MV-4-11 (cell line): ENCODE measurements at places on chromosomes 2 and 18.

GRCh38 chr18:1559563-1559962, 654.9 kb downstream of the ADCYAP1 start:
- DNase-seq: no peak

DNA sequence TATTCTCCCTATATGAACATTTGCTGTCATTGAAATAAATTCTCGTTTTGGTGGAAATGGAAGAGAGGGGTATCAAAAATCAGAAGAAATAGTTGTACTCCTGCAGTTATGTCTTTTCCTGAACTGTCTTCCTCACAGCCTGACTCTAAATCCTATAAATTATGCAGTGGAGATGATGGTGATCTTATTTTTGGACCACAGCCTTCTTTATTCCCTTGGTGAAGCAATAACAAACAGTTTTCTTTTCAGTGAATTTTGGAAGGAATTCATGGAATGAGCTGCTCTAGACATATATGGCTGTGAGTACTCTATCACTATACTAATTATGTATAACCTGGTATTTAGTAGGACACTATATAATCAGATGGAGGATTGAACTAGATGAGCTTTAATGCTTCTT, 1.7 kb upstream of the SLC25A12 start:
- DNase-seq: no peak

DNA sequence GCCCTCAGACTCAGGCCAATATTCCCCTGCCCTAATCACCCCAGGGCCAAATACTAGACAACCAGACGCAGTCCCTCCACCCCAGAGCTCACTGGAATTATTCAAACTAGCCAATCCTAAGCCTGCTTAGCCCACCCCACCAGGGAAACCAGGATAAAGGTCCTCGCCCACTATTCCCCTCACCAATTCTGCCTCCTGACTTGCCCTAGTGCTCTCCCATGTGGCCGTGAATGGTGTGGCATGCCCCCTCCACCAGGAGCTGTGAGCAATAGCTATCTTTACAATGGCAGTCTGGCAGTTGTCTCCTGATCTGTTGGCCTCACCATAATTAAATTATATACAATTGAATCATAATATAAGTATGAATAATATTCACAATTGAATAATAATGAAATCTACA, 42.3 kb downstream of the FAM124B start:
- peak; percentile 2 for DNase-seq

GRCh38 chr2:144330951-144331673, 188.8 kb downstream of the ZEB2 start:
- no peak for DNase-seq

DNA sequence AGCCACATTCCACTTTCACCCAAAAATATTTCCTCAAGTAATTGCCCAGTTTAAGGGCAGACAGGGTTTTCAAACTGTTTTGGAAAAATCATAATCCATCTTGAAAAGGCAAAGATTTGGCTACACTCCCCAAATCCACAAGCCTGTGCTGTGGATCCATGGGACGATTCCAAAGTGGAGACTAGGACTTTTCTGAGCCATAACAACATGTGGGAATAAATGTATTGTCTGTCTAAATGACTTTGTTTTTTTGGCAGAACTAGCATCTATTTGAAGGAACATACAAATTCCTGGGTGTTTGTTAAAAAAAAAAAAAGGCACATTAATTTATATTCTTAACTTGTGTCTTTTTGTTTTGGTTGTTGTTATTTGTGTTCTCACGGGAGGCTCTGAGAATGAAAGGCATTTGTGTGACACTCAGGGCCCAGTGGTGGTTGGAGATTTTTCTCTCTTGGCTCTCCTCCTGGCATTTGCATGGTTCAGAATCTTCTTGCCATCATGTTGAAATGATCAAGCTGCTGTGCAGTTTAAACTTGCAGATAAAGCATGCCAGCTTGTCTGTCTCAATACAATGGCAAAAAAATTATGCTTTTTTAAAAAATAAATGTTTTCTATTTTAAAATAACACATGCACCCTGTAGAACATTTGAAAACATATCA, 277.4 kb downstream of the EN1 start:
- DNase-seq: no peak

- no peak for DNase-seq
Observed at GRCh38 chr2:122999821-123000220, 1025.3 kb upstream of the CNTNAP5 start.

- DNase-seq: no peak
Observed at GRCh38 chr2:71850306-71850801, 297.3 kb downstream of the CYP26B1 start.

GRCh38 chr2:205996161-205996560, 89.8 kb downstream of the INO80D start:
- peak; percentile 76 for DNase-seq

GRCh38 chr2:73994178-73994831, 9.6 kb downstream of the TET3 start:
- DNase-seq: no peak

- DNase-seq: no peak
Observed at GRCh38 chr2:237558961-237559641, 7.3 kb upstream of the PRLH start.

DNA sequence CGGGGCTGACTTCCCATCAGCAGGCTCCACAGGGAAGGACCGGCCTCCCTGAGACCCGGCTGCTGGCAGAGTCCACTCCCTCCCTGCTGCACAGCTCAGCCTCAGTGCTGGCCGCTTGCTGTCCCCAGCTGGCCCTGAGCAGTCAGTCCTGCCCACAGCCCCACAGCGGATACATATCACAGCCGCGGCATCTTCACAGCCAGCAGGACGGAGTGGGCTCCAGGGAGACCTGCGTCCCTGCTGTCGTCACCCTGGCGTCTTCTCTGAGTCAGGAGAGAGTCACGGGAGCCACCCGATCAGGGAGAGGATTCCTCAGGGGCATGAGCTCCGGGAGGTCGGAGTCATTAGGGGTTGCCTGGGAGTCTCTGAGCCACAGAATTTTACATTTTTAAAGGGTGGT, 13.1 kb upstream of the SNTG2 start:
- DNase-seq: no peak

DNA sequence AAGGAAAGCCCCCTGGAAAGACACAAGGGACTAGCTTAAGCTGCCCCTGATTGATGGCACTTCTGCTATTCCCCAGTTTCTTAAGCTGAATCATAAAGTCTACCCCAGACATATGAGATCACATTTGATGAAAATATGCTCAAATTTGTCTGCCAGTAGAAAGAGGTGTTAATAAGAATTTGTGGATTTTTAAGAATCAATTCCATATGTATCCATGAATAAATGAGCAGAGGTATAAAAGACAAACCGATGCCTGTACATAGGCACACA, 119.9 kb downstream of the CCBE1 start:
- DNase-seq: no peak

DNA sequence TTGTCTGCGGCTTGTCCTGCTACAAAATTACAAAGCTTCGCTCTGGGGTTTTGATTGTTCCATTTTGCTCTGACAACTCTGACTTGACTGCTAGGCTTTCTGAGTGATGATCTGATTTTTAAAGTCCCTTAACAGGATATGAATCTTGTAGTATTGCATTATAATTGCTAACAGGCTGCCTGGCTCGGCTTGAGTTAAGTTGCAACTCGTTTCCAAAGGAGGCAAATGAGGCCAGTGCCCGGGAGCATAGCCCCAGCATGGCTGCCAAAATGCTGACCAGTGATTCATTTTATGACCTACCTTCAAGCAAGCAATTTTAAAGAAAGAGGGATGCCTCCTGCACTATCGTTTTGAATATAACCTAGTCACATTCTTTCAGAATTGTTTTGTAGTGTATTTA, 135.4 kb downstream of the COL6A3 start:
- no peak for DNase-seq

- DNase-seq: no peak
Observed at GRCh38 chr2:96170626-96171025, 25.4 kb upstream of the DUSP2 start.

DNA sequence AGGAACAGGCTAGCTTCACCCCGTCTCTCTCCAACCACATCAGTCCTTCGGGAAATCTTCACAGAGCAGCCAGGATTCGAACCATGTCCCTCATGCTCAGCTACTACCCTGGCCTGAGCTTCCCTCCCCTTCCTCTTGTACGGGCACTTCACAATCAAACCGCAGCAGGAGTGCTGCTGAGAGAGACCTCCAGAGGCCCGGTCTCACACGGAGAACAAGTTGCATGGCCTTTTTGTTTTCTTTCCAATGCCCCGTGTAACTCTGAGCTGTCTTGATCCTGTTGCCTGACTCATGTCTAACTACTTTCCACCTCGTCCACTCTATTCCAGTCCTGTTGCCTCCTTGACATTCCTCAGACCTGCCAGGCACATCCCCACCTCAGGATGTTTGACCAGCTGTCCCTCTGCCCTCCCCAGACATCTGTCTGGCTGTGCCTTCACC, 25.4 kb downstream of the FBLN7 start:
- DNase-seq: no peak

GRCh38 chr2:189260361-189260814, 80.8 kb upstream of the COL5A2 start:
- no peak for DNase-seq

- peak; percentile 93 for DNase-seq
Observed at GRCh38 chr2:37600735-37601134, 70.7 kb downstream of the CDC42EP3 start.

- no peak for DNase-seq
Observed at GRCh38 chr18:24735624-24736231, 275.3 kb downstream of the HRH4 start.

DNA sequence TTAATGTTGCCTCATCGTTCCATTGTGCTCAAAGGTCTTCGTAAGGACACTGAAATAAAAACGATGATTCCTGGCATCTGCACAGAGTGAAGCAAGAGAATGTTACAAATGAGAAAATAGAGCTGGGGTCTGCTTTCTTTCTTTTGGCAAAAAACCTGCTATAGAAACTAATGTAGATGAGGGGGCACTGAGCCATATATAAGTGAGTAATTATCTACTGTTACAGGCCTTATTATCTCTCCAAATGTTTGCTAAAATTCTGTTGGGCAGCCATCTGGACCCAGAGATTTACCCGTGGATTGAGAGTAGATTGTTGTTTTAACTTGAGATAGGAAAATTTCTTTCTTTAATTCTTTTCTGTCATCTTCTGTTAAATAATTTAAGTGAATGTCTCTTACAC, 472.5 kb upstream of the PIK3C3 start:
- DNase-seq: no peak

DNA sequence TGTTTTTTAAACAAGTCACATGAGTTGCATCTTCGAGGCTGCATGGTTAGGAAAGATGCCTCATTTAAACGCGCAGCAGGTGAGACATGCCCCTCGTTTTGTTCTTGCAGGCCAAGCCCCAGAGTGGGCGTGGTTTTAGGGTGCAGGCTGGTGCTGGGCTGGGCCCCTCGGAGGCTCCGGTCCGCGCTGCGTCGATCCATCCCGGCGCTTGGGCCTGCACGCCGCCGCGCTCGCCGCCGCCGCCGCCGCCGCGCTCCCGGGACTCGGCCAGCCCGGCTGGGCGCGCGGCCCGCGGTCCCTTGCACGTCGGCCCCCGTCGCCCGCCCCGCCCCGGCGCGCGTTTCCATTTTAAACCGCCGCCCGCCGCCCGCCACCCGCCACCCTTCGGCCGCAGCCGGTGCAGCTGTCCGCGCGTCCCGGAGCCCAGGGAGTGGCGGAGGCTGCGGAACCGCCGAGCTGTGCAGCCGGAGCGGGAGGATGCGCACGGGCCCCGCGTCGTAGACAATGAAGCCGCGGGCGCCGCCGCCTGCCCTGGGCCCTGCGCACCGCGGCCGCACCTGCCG, 175.5 kb downstream of the AGAP1 start:
- DNase-seq: no peak
